ENCODE measurements at places on chromosomes 6 and 20.
A peak's percentile ranks its signal among the peaks of the same experiment; 100 is the strongest.

GRCh38 chr6:140845701-140846100, 1287.0 kb upstream of the GJE1 start:
- no peak for DNase-seq

DNA sequence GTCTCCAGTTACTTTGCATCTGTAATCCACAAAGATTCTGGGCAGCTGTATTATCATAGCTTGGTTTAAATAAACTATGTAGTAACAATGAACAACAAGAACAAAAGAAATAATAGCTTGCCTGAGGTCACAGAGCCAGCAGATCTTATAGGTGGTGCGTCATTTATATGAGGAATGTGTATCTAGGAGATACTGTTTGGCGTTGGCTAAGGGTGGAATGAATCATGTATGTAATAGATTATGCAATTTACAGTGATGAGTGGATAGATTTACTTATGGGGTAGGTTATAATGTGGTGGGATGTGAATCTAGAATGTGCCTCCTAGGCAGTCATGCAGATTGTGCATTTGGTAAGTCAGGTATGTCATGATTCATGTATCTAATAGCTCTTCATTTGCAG, 42.8 kb downstream of the HNF4A start:
- DNase-seq = peak; percentile 98

- peak; percentile 62 for DNase-seq
Observed at GRCh38 chr6:31660381-31661261, at the start of gene C6orf47. Gene C6orf47, minus strand, starts transcription at chr6:31660778. Its CDS starts 831 bp downstream, at chr6:31659947.

GRCh38 chr20:17026346-17026745, 200.5 kb upstream of the PCSK2 start:
- no peak for DNase-seq

DNA sequence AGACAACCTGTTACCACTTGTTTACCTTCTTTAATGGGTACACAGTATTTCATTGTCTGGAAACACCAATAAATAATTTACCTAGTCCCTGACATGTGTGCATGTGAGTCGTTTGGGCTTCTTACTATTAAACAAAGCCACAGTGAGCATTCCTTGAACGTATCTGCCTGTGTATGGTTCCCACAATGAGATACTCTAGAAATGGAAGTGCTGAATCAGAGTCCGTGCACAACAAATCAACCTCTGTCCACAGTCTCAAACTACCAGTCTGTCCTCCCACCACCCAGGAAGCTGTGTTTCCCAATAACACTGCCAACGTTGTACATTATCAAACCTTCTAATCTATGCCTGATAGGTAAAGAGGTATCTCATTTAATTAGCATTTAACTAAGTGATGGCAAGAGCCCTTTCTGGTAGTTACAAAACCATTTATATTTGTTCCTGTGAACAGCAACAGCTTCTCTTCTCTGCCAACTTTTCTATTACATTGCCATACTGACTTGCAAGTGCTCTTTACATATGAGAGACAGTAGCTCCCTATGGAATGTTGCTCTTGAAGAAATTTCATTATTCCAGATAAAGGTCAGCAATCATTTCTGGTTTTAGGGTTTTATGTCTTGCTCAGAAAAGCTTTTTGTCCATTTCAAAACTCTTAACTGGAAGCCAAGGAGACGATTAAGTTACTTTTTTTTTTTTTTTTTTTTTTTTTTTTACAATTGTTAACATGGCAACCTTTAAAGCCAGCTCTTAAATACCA, 14.7 kb downstream of the JAG1 start:
- DNase-seq = no peak

- peak; percentile 89 for DNase-seq
Observed at GRCh38 chr6:84825461-84825860, 61.1 kb upstream of the TBX18 start.

- no peak for DNase-seq
Observed at GRCh38 chr20:43331906-43332305, 125.8 kb upstream of the SRSF6 start.

DNA sequence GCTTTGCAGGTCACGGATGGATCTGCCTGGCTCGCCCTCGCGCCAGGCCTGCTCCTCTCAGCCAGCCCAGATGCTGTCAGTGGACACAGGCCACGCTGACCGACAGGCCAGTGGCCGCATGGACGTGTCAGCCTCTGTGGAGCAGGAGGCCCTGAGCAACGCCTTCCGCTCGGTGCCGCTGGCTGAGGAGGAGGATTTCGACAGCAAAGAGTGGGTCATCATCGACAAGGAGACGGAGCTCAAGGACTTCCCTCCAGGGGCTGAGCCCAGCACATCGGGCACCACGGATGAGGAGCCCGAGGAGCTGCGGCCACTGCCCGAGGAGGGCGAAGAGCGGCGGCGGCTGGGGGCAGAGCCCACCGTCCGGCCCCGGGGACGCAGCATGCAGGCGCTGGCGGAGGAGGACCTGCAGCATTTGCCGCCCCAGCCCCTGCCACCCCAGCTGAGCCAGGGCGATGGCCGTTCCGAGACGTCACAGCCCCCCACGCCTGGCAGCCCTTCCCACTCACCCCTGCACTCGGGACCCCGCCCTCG, 19.6 kb downstream of the TTBK1 start:
- no peak for DNase-seq

GRCh38 chr20:19958928-19959327, 58.2 kb upstream of the NAA20 start:
- no peak for DNase-seq

DNA sequence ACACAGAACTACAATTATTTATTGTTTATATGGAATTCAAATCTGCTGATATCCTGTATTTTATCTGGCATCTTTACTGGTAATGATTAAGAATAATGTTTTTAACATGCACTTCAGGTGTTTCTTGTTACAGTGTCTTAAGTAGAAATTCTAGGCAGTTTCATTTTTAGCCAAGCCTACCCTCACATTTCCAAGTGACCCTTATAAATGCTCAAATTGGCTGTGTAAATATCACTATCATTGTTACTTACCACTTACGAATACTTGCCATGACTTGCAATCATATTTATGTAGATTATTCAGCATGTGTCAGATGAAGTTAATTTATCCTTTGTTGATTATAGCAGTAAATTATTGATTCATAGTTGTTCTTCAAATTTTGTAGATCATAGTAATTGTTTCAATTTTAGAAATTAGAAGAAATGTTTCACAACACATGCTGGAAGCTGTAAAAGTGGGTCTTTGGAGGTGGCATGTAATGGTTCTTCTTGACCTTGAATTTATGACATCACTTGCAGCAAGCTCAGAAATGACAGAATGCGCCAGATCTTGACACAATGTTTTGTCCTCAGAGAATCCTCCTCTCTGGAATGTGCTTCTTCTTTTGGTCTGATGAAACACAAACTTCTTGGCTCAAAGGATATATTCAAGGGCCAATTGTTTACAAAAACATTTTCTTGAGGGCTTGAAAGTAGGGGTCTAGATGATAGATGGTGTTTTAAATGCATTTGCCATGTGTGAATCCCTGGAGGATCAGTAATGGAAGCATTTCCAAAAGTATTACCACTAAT, 471.8 kb downstream of the COL12A1 start:
- peak; percentile 49 for DNase-seq

- DNase-seq = no peak
Observed at GRCh38 chr6:21666201-21666691, 72.7 kb downstream of the SOX4 start.

DNA sequence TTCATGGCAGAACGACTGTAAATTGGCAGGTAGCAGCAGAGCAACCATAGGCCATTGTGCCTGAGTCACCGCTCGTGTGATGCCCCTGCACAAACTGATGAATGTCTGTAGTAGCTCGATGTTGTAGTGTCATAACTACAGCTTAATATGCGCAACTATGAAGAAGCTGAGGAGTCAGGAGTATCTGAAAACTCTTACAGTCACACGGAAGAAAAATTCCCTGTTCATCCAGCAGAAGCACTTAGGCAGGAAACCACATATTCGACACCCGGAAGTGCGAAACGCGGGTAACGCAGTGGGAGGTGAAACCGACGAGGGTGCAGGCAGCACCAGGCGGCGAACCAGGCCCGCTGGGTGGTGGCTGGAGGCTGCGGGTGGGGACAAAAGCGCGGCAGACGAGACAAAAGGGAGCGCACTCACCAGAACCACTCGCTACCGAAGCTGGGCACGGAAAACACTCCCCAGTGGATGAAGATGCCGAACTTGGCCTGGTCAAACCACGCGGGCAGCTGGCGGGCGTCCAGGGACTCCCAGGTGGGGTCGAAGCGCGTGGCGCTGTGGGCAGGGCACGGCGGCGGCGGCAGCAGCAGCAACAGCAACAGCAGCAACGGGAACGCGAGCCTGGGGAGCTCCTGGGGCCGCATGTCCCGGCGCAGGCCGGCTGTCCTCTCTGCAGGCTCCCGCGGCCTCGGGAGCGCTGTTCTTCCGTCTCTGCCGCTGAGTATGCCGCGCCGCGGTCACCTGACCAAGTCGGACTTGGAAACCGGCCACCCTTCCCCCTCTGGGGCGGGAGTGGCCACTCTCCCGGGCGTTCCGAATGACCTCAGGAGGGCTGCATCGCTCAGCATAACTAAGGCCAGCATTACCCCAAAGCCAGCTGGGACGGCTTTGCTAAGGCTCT, at the start of gene FUCA2:
Gene FUCA2, minus strand, starts transcription at position 730 of the 901 bp plus-strand sequence. Its CDS starts 86 bp downstream, at position 644.
- peak; percentile 48 for DNase-seq

- DNase-seq = peak; percentile 30
Observed at GRCh38 chr20:35742741-35743523, 872 bp upstream of the RBM39 start.

DNA sequence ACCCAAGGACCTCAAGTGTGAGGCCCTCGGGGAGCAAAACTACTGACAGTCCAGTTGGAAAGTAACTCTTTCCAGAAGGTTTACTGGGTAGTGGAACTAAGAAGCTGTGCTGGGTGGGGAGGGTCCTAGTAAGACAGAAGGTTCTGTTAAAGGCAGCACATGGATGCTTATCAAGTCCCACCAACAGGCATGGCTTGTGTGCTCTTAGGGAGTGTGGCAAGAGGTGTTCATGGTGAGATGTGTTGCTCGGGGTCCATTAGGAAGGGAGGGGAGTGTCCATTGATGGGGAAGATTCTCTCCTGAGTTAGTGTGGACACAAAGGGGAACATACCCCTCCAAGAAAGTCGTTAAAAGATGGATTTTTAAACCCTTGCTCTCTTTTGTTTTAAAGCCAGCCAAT, 120.6 kb downstream of the LY86 start:
- DNase-seq = no peak

- peak; percentile 35 for DNase-seq
Observed at GRCh38 chr20:23588434-23589403, 17.0 kb downstream of the CST9 start.

DNA sequence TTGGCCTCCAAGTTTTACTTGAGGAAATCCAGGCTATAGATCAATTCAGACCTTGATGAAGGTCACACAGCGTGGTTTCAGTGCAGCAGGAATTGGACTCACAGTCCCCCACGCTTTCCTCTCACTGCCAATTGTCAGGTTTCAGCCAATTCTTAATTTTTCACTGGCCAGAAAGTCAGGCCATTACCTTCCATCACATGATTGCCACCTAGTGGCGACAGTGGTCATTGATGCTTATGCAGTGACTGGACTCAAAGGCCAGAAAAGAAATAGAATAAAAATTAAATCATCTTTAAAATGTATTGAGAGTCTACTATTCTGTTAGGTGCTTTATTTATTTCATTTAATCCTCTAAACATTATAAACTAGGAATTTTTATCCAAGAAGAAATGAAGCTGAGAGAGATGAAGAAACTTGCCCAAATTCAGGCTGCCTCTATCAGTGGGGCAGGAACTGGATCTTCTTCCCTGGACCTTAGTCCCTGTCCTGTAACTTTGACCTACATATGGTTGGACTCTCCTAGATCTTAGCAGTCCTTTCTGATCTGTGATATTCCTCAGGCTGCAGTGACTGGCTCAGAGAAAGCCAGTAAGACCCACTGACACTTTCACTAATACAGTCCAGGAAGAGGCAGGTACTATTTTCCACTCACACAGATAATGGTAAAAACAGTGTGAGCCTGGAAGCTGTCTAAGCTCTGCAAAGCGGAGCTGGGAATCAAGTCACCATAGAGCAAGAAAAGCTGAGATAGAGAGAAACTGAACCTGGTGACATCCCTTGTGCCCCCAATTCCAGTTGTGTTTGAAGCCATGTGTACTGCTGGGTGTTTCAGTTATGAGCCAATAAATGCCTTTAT, 133.3 kb downstream of the ELOVL4 start:
- DNase-seq = peak; percentile 61

DNA sequence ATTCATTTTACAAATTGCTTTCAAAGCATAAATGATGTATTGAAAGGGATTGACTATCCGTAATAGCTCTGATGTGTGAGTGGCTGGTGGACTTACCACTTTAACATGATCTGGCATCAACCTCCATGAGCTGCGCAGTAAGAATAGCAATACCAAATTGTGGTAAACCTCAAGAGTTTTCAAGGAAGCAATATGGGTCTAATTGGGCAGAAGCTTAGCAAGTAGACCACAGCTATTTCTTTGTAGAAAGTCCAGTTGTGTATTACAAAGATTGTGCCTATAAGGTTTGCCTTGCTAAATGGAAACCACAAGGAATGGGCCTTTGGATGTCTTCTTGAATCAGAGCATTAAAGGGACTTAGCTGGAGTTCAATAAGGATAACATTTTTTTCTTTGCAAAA, 736.6 kb downstream of the KIF16B start:
- no peak for DNase-seq

- DNase-seq = peak; percentile 5
Observed at GRCh38 chr6:168370310-168370991, 50.9 kb upstream of the DACT2 start.

DNA sequence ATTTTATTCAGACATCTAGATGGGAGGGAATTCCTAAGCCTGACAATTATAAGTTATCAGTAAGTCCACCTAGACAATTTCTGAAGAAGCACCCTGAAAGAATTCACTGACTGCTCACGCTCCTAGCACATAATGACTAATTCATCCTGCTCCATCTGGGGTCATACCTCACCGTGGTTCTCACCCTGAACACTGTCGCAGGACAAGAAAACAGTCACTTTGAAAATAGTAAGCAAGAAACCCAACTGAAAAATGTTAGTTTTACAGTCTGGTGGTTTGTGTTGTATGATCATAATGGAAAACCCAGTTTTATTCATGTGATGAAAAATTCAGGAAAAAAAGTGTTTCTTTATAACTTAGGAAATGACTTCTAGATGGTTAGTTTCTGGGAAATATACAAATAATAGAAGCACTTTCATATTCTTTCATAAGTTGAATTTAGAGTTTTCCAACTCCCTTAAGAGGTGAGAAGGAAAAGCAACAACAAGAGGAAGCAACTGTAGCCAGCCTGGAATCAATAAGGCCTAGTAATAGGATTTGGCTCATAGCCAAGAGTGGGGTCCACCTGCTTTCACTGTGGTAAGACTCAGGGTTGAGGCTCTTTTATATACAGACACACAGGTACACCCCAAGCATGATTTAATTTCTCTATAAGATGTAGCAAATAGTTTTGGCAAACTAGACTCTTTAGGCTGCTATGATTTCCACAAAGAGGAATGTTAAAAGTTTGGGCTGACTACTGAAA, 94.1 kb downstream of the HIVEP2 start:
- DNase-seq = peak; percentile 65

- DNase-seq = no peak
Observed at GRCh38 chr6:149197482-149197881, 120.0 kb upstream of the TAB2 start.

Measured in bronchial epithelial cell (primary cell).